ENCODE measurements at places on chromosomes 4 and X. TPM values are rescaled to one million over a fixed set of nuclear protein-coding genes. Genes with fewer than 3 reads are reported as not detected.

DNA sequence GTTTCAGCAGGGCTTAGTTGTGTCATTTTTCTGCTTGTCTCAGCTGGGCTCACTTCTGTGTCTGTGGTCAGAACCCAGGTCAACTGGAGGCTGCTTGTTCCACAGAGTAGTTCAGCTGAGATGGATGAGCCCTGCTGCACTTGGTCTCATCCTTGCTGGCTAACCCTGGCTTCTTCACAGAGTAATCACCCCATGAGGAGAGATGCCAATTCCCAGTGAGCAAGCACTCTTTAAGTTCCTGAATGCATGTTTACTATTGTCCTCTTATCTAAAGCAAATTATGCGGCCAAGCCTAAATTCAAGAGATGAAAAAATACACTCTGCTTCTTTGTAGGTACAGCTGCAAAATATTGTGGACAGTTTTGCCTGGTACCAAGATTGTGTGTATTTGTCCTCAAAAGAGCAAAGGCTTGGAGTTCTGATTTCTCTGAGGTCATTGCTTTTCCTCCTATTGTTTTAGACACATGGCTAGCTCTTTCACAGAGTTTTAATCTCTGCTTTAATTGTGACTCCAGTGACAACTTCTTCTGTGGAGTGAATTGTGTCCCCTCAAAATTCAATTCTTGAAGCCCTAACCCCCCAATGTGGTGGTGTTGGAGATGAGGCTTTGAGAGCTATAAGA lies 236.6 kb upstream of the ANKRD50 start:
- no peak for DNase-seq

DNA sequence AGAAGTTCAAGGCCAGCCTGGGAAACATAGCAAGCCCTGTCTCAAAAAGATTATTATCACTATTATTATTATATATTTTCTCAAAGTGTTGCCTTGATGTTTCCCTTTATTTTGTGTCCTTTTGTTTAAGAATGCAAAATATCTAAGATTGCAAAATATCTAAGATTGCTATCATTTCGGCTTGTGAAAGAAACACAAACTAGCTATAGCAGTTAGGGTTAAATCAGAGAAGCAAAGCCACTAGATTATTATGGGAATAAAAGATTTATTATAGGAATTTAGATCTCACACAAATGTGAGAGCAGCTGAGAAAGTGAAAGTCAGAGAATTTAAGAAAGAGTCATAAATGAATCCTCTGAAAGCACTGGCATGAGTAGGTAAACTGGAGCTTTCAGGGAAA lies 18.0 kb upstream of the TMEM184C start:
- DNase-seq, result no peak

The CSAG3 gene
- not detected for total RNA-seq

GRCh38 chr4:171636606-171637005 lies 176.6 kb upstream of the GALNTL6 start:
- no peak for DNase-seq

GRCh38 chr4:2873329-2873728 lies 29.7 kb downstream of the ADD1 start:
- DNase-seq, result no peak

DNA sequence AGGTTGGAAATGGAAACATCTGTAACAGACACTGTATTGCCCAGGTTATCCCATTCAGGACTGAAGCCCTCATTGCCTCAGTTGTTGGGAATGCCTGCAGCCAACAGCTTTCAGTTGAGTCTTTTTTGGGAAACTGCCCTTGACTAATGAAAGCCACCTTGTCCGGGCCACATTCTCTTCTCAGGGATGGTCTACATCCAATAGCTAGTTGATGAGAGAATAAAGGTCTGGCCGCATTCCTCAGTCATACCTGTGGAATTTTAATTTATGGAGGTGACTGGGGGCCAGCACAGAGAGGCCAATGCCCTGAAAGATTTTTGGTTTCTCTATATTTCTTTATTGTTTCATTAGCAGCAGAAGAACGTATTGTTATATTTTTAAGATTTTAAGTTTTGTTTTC lies 147.6 kb upstream of the MSX1 start:
- no peak for DNase-seq

The GPR50 gene
- total RNA-seq, result not detected

The SPATA4 gene
- not detected for total RNA-seq

The MAP3K15 gene
- not detected for total RNA-seq

DNA sequence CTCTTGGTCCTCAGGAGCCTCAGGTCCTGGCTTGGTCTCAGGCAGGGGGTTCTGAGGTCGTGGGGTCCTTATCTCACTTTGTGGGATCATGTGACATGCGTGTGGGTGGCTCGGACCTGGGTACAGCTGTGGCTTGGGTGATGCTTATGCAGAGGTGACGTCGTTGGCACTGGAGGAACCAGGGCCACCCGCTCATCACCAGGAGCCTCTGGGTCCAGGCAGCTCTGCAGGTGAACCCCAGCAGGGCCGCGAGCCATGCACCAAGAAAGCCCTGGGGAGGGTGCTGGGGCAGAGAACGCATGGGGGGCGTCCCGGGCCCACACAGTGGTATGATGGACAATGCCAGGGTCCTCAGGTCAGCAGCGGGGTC lies 8.7 kb downstream of the ATP5ME start:
- no peak for DNase-seq

DNA sequence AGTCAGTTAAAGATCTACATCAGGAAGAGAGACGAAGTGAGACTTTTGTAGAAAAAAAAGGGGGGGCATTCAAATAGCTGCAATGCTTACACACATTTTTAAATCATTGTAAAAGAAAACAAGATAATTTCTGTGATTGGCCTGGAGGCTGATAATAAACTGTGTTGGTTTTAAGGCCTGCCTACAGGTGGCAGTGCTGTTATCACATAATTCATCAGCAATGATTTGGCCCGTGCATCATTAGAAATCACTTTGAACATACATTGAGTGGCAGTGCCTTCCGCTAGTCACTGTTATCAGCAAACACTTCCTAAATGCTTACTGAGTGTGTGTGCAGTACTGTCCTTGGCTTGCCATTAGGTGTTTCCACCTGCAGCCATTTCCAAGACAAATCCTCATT lies 831.9 kb downstream of the TRIML1 start:
- no peak for DNase-seq

DNA sequence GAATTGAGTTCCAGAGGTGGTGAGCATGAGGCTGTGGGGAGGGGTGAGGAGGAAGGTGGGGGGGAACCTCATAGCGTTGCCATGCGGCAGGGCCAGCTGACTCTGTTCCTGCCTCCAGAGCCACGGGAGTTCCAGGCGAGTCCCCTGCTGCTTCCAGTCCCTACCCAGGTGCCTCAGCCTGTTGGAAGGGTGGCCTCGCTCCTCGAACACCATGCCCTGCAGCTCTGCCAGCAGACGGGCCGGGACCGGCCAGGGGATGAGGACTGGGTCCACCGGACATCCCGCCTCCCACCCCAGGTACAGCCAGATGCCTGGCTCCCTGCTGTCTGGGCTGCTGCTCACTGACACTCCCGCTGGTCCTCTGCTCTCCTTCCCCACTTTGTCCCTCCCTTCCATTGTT lies 7.9 kb downstream of the CCDC22 start:
- no peak for DNase-seq

DNA sequence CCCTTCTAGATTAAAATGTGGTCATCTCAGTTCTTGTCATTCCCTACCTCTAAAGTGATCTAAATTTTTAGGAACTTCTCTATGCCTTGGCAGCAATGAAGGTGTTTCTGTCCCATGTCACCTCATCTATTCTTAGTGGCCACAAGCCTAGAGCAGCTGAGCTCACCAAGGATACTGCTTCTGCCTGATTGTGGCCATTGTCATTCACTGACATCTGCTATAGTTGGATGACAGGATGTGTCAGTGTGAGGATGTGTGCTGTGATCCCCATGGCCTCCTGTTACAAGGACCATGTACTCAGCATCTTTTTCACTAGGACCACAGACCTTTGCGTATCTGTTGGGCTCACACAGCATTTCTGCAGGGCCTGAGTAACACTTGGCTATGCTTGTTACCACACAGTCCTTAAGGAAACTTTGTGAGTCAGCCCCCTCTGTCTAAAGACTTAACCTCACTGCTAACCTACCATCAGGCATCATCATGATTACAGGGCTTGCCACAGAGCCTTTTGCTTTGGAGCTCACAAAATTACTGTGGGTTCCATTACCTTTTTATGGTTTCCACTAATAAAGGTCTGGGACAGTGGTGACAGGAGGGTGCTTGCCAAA lies 421.0 kb downstream of the ADAM29 start:
- DNase-seq, result no peak

The RP2 gene
- total RNA-seq, result 7.3 TPM

The ZCCHC18 gene
- total RNA-seq, result not detected

Data from right lobe of liver (tissue), 6 donors.